A549 treated with CORT108297 at 1 μM for 4 hours (cell line): ENCODE measurements at places on chromosomes 12 and 14. TPM values are rescaled to one million over a fixed set of nuclear protein-coding genes. Genes with fewer than 3 reads are reported as not detected.

TSPAN19 gene
- total RNA-seq, result not detected in 5 replicates

C3AR1 gene
- total RNA-seq, result not detected in 5 replicates

CRIP1 gene
- 1,711 to 1,965 TPM (median 1,885 TPM) in 5 replicates for total RNA-seq

ZNF385A gene
- 14.2 to 21.2 TPM (median 20.2 TPM) in 5 replicates for total RNA-seq

WDHD1 gene
- 9.9 to 13.7 TPM (median 11.7 TPM) in 5 replicates for total RNA-seq

KRT71 gene
- 0.05 TPM in 1 of 5 replicates, not detected in the others for total RNA-seq

NPAS3 gene
- not detected in 5 replicates for total RNA-seq

FSCB gene
- not detected in 5 replicates for total RNA-seq

MTHFD1 gene
- 105 to 121 TPM (median 109 TPM) in 5 replicates for total RNA-seq

OASL gene
- 3.5 to 5.0 TPM (median 4.5 TPM) in 5 replicates for total RNA-seq

PZP gene
- total RNA-seq, result not detected in 5 replicates

NPFF gene
- not detected in 5 replicates for total RNA-seq

CHURC1 gene
- 74.3 to 135 TPM (median 77.5 TPM) in 5 replicates for total RNA-seq

REP15 gene
- total RNA-seq, result 0.34 to 0.62 TPM (median 0.51 TPM) in 5 replicates

RNASE4 gene
- 5.5 to 8.9 TPM (median 8.1 TPM) in 5 replicates for total RNA-seq

ADAM21 gene
- total RNA-seq, result 0.03 TPM in 1 of 5 replicates, not detected in the others

TPH2 gene
- 0.03 to 0.07 TPM in 2 of 5 replicates, not detected in the others for total RNA-seq

RASSF9 gene
- total RNA-seq, result 0.37 to 0.67 TPM (median 0.63 TPM) in 5 replicates

DNAJC22 gene
- 18.1 to 23.3 TPM (median 19.4 TPM) in 5 replicates for total RNA-seq

KRT6C gene
- not detected in 5 replicates for total RNA-seq

USP5 gene
- total RNA-seq, result 77.6 to 88.5 TPM (median 80.3 TPM) in 5 replicates

KRT85 gene
- total RNA-seq, result 0.02 to 0.06 TPM (median 0.05 TPM) in 3 of 5 replicates, not detected in the others

DAO gene
- total RNA-seq, result not detected in 5 replicates

DLGAP5 gene
- total RNA-seq, result 26.3 to 44.6 TPM (median 32.0 TPM) in 5 replicates

PDE3A gene
- 2.4 to 4.3 TPM (median 3.7 TPM) in 5 replicates for total RNA-seq

RND1 gene
- 12.0 to 17.8 TPM (median 14.2 TPM) in 5 replicates for total RNA-seq

CLEC4D gene
- not detected in 5 replicates for total RNA-seq

MYO1H gene
- total RNA-seq, result not detected in 5 replicates

C12orf50 gene
- 0.06 to 0.08 TPM in 2 of 5 replicates, not detected in the others for total RNA-seq

KRT75 gene
- total RNA-seq, result 0.13 to 0.21 TPM (median 0.16 TPM) in 5 replicates

PSMB11 gene
- not detected in 5 replicates for total RNA-seq

SMOC1 gene
- 16.2 to 25.4 TPM (median 19.6 TPM) in 5 replicates for total RNA-seq

RNF212B gene
- not detected in 5 replicates for total RNA-seq

RAD9B gene
- total RNA-seq, result 0.15 to 0.38 TPM (median 0.17 TPM) in 5 replicates

TUNAR gene
- not detected in 5 replicates for total RNA-seq

HOXC10 gene
- total RNA-seq, result 2.5 to 3.4 TPM (median 2.9 TPM) in 5 replicates

TPPP2 gene
- not detected in 5 replicates for total RNA-seq

RNASE1 gene
- 0.15 to 0.57 TPM (median 0.25 TPM) in 5 replicates for total RNA-seq

PPP4R4 gene
- total RNA-seq, result 0.17 to 0.40 TPM (median 0.29 TPM) in 5 replicates

KLRC4 gene
- total RNA-seq, result not detected in 5 replicates

BATF gene
- not detected in 5 replicates for total RNA-seq

SYCP3 gene
- total RNA-seq, result 0.13 TPM in 1 of 5 replicates, not detected in the others

GNG2 gene
- total RNA-seq, result 2.1 to 3.3 TPM (median 2.7 TPM) in 5 replicates

RD3L gene
- total RNA-seq, result not detected in 5 replicates

APPL2 gene
- total RNA-seq, result 15.1 to 25.4 TPM (median 19.9 TPM) in 5 replicates

CHST11 gene
- total RNA-seq, result 22.1 to 34.0 TPM (median 32.6 TPM) in 5 replicates

OR9K2 gene
- not detected in 5 replicates for total RNA-seq

RPL10L gene
- total RNA-seq, result not detected in 5 replicates

SDR9C7 gene
- not detected in 5 replicates for total RNA-seq

KRT78 gene
- 0.08 to 0.14 TPM (median 0.10 TPM) in 3 of 5 replicates, not detected in the others for total RNA-seq

PPFIA2 gene
- total RNA-seq, result not detected in 5 replicates

CLEC4E gene
- total RNA-seq, result 0.27 to 0.47 TPM (median 0.36 TPM) in 4 of 5 replicates, not detected in the other

ATG2B gene
- 6.0 to 9.9 TPM (median 8.0 TPM) in 5 replicates for total RNA-seq
